ENCODE measurements at places on chromosomes 6 and 20.

GRCh38 chr6:16058201-16058928, 70.5 kb upstream of the MYLIP start:
- no peak for DNase-seq

- DNase-seq, result no peak
These were observed 16.9 kb upstream of the FOXC1 start for GRCh38 chr6:1592852-1593251.

DNA sequence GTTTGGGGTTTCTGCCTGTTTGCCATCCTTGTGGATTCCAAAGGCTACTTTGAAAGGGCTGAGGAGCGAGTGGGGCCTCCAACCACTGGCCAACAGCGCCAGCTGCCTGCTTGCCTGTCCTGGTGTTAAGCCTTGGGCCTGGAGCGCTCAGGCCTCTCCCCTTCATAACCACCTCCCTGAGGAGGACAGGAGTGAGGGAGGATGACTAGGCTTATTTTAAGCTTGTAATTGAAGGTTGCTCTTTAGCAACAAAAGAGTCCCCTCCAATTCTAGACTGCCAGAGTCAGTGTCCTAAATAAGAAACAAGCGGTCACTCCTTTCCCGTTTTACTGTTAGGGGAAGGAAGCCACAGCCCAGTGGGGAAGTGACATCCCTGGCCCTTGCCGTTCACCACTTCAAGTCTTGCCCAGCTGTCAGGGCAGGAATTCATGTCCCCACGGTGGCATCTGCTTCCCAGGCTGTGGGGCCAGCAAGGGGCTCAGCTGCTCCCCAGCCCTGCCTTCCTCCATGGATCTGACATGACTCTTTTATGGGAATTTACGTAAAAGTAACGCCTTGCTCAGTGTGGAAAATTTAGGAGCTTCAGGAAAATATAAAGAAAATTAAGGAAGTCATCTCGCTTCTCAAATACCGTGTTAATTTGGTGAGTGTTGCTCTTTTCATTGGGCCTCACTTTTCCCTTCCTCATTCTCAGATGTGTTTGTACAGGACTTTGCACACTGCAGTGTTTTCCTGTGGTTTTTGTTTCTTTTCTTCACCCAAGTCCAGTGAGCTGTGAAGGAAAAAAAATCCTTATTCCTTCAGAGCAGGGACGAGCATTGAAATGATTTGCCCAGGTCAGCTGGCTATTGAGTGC, 57.8 kb downstream of the SSR1 start:
- no peak for DNase-seq

- no peak for DNase-seq
These were observed 76.5 kb downstream of the ADTRP start for GRCh38 chr6:11702089-11702488.

- no peak for DNase-seq
These were observed 38.3 kb downstream of the MAFB start for GRCh38 chr20:40650707-40651106.

- no peak for DNase-seq
These were observed 654.1 kb upstream of the MARCKS start for GRCh38 chr6:113202852-113203714.

- no peak for DNase-seq
These were observed 129.3 kb upstream of the TOP1 start for GRCh38 chr20:40899344-40899743.

GRCh38 chr6:43835872-43836419, 65.9 kb downstream of the VEGFA start:
- no peak for DNase-seq

- no peak for DNase-seq
These were observed 13.4 kb downstream of the PHIP start for GRCh38 chr6:79064635-79065034.

Data from NCI-H1694 (cell line).